Cardiac muscle cell (in vitro differentiated cells and primary cell): ENCODE measurements at places on chromosomes 12 and 14.

- no peak for DNase-seq
These were observed 38.6 kb downstream of the SYNE2 start for GRCh38 chr14:63891148-63891975.

DNA sequence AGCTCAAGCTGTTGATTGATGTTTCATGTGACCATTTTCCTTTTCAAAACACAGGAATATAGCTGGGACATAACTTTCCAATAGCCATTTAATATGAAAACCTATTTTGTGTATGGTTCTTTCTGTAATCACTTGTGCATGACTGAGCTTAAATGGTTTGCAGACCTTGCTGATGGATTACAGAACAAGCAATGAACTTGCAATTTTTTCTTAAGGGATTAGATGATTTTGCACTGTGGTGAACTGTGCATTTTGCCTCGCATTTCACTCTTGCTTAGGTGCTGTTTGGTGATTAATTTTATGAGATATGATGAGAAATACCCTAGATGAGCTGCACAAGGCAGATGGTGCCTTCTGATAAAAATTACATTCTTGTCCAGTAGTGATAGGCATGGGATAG is 419.0 kb upstream of the FBXO33 start:
- no peak for DNase-seq

GRCh38 chr12:105523164-105524057 is 192.9 kb downstream of the C12orf75 start:
- DNase-seq = peak; percentile 95

- DNase-seq = peak; percentile 20
These were observed 743 bp downstream of the PUS1 start for GRCh38 chr12:131929581-131930456.

DNA sequence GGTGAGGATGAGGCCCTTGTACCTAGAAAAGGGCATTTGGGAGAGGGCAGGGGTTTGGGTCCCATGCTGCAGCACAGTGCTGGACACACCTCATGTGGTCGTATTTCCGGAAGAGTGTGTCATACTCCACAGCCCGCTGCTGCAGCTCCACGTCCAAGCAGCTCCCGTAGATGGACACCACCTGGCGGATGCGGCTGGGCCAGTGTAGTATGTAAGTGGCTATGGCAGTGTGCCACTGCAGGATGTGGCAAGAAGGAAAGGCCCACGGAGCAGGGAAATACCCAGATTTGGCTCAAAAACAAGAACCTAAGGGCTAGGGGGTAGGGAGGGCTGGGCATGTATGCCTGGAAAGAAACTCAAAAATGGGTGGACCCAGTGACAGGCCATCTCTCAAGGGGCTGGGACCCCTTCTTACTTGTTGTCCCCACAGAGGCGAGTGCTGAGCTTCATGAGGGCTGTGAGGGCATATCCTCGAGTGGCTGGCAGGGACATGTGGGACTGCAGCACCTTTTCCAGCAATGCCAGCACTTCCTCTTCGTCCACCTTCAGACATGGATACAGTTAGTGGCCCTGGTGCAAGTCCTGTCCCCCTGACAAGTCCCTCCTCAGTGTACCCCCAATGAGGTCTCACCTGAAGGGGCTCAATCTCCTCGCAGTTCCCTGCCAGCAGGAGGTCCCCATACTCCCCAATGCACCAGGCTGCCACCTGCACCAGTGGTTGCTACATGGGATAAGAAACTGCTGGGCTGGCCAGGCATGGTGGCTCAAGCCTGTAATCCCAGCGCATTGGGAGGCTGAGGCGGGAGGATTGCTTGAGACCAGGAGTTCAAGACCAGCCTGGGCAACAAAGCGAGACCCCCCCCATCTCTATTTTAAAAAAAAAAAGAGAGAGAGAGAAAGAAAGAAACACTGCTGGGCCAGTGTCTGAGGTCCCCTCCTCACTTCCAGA is 5.4 kb downstream of the AP1G2 start:
- no peak for DNase-seq

DNA sequence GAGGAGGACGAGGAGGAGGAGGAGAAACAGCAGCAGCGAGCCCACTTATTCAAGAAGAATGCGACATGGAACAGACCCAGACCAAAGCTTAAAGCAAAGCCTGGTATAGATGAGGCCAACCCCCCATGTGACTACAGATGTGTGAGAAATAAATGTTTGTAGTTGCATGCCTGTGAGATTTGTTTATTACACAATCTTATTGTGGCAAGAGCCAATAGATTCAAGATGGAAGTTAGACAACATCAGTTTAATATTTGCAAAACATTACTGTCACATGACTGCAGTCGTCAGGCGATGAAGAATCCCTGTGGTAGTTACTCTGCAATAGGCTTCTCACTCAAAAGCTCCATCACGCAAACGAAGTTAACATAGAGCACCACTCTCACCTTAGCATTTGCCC is 17.2 kb upstream of the SLC35F4 start:
- DNase-seq = no peak
